GM04504 (cell line): ENCODE measurements at places on chromosomes 6 and 20.

- DNase-seq = no peak
Measured at GRCh38 chr20:24227600-24227999, 239.0 kb upstream of the GGTLC1 start.

DNA sequence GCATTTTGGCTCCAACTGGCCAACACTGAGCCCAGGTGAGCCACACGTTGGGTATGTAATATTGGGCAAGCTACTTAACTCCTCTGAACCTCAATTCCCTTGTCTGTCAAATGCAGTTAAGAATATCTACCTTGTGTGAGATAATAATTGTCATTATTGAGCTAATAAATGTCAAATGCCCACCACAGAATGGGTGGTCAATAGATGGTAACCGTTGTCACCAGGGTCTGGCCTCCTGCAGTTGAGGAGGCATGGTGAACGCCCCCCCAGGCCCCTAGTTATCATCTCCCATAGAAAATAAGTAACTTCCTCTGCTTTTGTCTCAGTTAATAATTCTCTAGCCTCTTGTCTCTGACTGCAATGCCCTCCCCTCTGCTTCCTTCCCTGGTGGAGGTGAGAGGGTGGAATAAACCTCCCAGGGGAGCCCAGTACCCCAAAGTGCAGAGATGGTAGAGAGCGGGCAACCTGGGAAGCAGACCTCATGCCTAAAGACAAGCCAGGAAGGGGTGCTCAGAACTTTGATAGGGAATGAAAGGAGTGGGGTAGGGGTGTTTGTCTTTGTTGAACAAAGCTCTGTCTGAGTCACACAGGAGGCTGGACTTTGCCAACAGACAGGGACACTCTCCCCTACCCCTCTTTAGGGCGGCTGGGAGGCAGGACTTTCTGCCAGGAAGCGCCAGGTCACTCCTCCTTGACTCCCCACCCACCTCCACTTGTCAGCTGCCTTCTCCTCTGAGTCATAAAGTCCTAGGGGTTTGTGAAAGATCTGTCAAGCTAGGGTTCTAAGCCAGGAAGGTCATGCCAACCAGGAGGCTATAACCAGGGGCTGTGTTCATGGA, 1.3 kb upstream of the UNC5CL start:
- DNase-seq = no peak

DNA sequence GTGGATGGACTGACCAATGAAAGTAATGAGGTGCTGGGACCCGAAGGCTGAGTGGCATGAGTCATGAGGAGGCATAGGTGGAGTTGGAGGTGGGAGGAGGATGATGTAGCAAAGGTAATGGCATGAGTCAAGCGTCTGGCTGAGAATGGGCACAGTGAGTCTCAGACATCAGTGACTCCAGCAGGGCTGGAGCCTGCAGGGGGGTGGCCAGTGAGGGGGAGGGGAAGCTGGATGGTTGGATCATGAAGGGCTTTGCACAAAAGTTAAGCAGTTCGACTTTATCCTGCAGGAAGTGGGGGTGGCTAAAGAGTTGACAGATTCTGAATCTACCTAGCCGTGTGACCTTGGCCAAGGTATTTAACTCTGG, 99.0 kb upstream of the IYD start:
- DNase-seq = no peak

DNA sequence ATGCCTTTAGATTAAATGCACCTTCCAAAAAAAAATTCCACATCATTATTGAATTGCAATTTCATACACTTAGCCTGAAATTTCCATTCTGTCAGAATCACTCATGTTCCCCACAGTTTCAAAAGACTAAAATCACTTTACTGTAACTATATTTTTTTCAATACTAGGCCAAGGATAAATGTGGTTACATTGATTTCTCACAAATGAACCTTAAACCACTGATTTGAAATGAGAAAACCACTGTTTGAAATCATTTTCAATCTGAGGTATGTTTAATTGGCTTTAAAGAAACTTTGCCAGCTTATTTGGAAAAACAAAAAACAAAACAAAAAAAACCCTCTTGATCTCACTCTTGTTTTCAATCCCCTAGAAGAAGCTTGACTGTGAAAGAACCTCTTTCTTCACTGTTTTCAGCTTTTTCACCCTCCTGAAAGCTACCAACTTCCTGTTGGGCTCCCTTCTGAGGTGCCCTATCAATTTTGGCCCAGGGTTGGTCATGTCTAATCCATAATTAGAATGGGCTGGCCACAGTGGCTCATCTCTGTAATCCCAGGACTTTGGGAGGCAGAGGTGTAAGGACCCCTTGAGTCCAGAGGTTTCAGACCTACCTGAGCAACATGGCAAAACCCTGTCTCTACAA, 242.5 kb downstream of the ADGRG6 start:
- no peak for DNase-seq

DNA sequence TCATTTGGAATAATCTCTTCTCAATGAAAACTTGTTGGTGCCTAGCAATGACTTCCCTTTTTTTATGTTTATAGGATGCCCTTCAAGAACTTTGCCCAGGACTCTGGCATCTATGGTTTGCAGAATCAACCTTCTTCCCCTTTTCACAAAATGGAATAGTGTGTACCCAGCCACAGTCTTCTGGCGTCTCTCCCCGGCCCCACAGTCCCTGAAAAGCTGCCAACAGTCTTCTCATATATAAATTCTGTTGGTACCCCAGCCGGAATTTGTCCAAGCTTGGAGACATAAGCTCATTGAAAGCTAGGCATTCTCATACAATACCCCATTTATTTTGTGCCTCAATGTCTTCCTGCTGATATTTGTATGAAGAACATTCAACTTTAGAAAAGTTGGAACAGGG, 26.4 kb upstream of the MCM3 start:
- no peak for DNase-seq

- no peak for DNase-seq
Measured at GRCh38 chr6:4910037-4910760, 93.6 kb downstream of the RPP40 start.

GRCh38 chr6:96521306-96521643, 331 bp upstream of the UFL1 start:
- DNase-seq = peak; percentile 9

DNA sequence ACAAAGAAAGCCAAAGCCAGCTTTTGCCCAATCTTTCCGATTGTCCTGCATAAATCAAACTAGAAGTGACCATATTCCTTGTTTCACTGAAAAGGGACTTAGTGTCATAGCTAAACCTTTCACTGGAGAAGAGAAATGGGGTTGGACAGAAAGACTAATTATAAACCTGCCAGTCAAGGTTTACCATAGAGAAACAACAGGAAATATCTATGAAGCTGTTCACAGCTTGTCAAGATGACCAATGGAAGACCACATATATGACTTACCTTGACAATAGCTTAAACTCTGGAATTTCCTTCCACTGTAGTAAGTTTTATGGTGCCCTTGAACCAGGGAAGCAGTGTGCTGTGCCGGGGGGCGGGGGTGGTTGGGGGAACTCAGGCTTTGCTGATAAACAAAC, 107.7 kb upstream of the PHACTR1 start:
- no peak for DNase-seq

- no peak for DNase-seq
Measured at GRCh38 chr20:57680131-57680716, 29.6 kb downstream of the PMEPA1 start.

- DNase-seq = no peak
Measured at GRCh38 chr6:116206231-116206903, 47.5 kb downstream of the TSPYL4 start.

GRCh38 chr6:31336896-31337496, 20.0 kb downstream of the HLA-B start:
- no peak for DNase-seq

- no peak for DNase-seq
Measured at GRCh38 chr6:16671302-16672289, 89.7 kb downstream of the ATXN1 start.

DNA sequence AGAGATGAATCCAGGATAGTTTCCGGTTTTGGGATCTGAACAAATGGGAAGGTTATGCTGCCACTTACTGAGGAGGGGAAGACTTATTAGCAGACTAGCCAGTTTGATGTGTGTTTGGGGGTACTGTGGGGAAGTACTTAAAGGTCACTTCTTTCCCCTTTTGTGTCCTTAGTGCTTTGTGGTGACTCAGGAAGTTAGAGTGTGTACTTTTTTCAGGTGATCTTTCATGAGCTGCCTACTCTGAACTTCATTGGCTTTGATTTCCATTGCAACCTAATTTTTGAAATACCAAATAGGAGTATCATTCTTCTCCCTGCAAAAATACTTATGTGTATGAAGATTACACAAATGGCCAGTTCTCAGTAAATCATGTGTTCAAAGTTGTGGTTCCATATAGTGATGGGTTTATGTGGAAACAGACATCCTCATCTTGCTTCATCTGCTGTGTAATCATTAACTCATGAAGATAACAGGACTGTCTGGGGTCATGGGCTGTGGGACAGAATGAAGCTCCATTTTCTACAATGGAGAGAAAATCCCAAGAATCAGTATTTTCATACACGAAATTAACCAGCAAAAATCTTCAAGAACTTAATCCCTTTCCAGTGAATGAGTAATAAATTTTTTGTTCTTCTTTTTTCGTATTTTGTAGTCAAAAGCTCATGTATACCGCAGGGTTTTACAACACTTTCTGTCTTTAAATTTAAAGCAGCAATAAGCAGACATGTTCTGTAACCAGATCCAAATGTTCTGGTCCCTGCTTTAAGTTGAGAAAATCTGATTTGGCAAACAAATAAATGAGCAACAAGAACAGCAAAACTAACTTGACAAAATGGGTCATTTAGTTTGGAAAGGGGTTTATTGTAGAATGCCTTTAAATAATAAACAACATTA, 272.2 kb upstream of the FLRT3 start:
- DNase-seq = no peak

DNA sequence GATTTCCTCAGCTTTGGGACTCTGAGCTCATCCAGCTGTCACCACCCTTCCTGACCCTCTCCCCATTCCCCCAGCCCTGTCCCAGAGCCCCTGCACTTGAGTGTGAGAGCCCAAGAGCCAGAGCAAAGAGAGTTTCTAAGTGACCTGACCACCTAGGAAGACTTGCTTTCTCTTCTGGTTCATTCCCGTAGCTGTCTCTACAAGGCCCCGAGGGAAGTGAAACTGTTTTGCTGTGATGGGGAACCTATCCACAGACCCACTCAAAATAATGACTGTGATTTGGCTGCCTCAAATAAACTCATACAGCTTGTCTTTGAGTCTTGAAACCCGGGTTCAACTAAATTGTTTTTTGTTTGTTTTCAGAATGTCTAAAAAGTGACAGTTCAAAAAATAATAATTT, 74.6 kb upstream of the XRN2 start:
- no peak for DNase-seq

DNA sequence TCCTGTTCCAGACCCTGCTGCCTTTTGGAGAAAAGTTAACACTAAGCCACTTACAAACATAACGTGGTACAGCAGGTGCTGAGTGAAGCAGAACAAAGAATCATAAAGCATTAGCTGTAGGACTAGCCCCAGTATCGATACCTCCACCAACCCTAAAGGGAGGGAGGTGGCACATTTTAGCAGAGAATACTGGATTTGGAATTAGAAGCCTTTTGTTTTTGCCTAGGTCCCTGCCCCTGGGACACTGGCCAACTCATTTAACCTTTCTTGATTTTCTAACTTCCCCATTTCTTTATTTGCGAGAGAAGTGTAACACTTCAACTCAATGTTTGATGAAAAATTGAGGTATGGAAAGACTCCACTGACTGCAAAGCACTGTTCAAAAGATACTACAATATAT, 93.5 kb downstream of the B3GAT2 start:
- DNase-seq = no peak

DNA sequence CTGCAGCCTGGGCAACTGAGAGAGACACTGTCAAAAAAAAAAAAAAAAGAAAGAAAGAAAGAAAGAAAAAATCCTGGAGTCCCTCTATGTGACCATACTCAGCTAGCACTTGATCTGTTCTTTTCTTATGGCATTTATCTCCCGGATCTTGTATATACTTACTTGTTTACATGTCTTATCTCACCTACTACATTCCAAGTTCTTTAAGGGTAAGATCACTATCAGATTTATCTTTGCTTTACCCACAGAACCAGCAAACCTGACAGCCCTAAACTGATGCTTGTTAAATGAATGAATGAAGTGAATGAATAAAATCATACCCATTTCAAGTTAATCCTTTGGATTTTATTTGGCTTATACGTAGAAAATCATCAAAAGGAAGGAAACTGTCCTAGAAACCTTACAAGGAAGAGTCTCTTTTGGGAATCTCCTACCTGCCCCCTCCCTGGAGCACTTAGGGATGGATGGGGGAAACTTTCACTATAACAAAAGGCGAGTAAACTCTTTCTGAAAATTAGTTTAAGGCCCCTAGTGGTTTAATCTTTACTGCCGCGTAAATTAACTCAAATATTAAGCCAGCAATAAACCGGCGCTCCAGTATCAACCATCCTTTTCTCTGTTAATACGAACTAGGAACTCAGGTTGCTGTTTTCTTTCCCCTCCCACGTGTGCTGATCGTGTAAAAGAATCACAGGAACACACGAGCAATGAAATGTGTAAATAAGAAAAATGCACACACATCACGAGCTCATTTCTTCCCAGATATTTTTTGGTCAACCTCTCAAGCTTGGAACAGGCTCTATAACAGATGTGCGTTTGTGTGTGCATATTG, 1.3 kb upstream of the UTRN start:
- no peak for DNase-seq

- no peak for DNase-seq
Measured at GRCh38 chr20:43835944-43836508, 78.6 kb upstream of the TOX2 start.

GRCh38 chr6:134707342-134708031, 242.4 kb downstream of the ALDH8A1 start:
- DNase-seq = no peak

GRCh38 chr6:82371799-82372546, 8.4 kb downstream of the TPBG start:
- DNase-seq = peak; percentile 17

GRCh38 chr6:27867945-27868300, 44.3 kb downstream of the OR2B2 start:
- DNase-seq = no peak

- DNase-seq = no peak
Measured at GRCh38 chr6:48973491-48973890, 489.6 kb downstream of the MMUT start.

GRCh38 chr20:19212821-19213502, 520 bp downstream of the SLC24A3 start:
- DNase-seq = no peak

DNA sequence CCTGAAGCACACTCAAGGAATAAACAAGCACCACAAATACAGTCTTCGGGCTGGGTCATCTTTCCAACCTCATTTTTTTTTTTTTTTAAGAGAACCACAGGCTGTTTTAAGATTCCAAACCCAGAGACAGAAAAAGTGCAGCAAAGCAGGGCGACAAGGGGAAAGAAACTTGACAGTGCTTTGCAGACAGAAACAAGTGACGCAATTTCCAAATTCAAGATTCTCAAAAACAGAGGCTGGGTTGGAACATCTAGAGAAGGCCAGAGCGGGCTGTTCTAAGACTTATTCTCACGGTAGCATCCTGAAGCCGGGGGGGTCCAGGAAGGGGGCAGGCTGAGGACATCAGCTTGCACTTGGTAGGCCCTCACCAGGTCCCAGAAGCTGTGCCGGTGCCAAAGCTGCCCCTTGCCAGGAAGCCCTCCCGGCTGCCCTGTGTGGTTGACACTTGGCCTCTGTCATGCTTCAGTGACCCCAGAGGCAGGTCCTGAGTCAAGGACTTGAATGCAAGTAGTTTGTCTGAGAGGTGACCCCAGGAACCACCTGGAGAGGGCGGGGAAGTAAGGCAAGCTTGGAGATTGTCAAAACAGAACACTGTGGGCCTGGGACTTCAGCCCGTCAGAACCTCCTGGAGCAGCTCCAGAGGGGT, 50.5 kb downstream of the BMP7 start:
- DNase-seq = no peak

GRCh38 chr6:151087861-151088598, 151.7 kb upstream of the AKAP12 start:
- DNase-seq = peak; percentile 53
